Choroid plexus epithelial cell (primary cell): ENCODE measurements at places on chromosomes 3 and 15.

DNA sequence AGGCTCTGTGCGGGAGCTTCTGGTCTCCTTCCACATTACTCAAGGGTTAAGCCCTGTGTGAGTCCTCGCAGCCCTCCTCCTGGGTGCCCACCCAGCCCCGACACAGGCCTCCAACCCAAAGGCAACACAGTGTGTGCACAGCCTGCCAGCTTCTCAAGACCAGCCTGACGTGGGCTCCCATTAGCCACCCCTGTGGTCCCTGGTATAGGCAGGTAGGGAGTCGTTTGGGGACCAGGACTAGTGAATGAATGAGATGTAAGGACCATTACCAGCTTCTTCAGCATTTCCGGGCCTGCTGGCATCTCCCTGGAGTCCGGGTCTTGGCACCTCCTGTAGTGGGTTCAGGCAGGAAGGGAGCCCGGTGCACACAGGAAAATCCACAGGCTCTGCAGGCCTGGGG is 20.2 kb upstream of the PLXNA1 start:
- DNase-seq, result no peak

- DNase-seq, result no peak
Measured at GRCh38 chr3:119898478-119899191, 116.7 kb downstream of the NR1I2 start.

GRCh38 chr3:151434151-151434890 is 26.5 kb downstream of the IGSF10 start:
- peak; percentile 94 for DNase-seq

DNA sequence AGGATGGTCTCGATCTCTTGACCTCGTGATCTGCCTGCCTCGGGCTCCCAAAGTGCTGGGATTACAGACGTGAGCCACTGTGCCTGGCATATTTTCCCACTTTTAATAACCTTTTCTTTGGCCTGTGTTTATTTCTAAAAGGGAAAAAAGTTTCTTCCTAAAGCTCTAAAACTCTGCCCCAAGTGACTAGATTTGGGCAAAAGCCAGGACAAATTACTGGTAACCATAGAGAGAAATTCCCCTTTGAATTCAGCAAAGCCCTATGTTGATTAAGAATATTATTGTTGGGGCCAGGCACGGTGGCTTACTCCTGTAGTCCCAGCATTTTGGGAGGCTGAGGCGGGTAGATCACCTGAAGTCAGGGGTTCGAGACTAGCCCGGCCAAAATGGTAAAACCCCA is 11.5 kb upstream of the TRPM7 start:
- no peak for DNase-seq

DNA sequence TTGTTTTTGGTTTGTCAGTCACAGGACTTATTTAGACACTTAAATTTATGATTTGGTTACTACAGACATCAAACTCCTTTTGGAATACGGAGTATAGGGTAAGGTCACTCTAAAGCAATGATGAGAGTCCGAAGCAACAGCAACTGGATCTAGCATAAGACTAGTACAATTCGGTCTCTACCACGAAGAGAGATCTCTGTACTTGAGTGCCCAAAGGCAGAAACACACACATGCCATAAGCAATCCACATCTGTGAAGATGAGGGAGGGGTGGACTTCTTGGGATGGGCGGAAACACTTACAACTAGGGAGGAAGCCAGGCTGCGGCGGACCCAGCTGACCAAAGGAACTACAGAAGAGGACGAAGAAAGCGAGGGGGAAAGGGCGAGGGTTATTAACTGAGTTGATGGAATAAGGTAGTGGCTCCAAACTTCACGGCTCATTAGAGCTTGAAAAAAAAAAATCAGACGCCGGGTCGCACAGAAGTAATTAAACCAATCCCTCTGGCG is 595 bp downstream of the DPH6 start:
- peak; percentile 75 for DNase-seq

GRCh38 chr3:9007213-9007612 is 43.9 kb upstream of the RAD18 start:
- DNase-seq, result no peak

DNA sequence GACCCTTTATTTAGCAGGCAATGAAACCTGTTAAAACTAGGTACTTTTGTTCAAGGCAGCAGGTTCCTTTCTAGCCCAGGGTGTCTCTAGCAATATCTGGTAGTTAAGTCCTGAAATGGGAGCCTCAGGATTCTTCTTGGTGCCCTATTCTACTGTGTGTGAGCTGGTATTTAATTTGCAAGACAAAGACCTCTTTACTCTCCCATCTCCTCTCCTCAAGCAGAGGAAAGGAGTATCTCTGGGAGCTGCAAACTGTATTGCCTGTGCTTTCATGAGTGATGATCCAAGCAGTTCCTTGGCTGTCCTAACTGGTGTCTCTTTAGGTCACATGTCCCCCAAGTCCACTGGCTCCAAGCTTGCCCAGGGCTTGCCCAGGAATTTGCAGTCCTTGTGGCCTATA is 188.2 kb downstream of the SI start:
- DNase-seq, result no peak

- DNase-seq, result no peak
Measured at GRCh38 chr3:134397755-134398154, 23.5 kb upstream of the AMOTL2 start.

DNA sequence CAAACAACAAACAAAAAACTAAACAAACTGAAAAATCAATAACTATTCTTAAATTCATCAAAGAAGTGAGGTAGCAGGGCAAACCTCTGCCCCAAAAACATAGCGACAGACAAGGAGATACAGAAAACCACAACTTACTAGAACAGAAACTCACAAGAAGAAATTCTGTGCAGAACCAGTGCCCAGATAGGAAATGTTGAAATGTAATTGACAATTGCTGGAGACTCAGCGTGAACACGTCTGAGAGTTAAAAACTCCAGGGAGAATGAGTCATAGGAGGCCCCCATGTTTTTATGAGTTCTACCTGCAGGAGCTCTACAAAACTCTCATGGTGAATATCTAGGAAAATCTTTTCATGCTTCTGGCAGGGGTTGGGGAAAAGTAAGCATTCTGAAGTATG is 95.5 kb upstream of the SETMAR start:
- no peak for DNase-seq

DNA sequence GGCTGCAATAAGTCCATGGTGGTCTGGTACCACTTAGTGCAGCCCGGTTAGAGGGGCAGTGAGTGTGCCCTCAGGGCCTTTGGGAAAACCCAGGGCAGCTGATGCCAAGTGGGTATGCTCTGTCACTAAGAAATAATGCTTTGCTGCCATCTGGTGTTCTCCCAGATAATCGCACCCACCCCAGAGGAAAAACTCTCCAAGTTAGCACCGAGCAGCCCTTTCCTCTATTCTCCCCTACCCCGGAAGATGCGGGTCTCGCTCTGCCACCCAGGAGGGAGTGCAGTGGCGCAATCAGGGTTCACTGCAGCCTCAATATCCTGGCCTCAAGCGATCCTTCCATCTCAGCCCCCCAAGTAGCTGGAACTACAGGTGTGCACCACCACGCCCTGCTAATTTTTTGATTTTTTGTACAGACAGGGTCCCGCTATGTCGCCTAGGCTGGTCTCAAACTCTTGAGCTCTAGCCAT is 21.3 kb upstream of the DAPK2 start:
- DNase-seq, result peak; percentile 67

DNA sequence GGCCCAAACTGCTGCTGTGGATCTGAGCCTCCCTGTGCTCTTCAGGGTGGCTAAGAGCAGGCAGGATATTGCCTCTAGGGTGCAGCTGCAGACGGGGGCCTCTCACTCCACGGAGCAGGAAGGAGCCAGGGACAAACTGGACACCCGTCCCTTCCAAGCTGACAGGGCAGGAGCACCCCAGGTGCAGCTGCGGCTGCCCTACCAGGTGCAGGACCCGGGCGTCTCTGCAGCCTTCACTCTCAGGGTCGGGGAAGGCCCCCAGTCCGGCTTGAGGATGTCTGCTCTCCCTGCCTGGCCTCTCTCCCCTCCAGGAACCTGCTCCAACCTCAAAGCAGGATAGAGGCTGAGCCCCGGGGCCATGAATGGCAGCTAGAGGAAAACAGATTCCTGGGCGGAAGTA is 1554.9 kb upstream of the CADM2 start:
- no peak for DNase-seq

- DNase-seq, result peak; percentile 94
Measured at GRCh38 chr3:71681224-71681668, 44.0 kb downstream of the EIF4E3 start.

DNA sequence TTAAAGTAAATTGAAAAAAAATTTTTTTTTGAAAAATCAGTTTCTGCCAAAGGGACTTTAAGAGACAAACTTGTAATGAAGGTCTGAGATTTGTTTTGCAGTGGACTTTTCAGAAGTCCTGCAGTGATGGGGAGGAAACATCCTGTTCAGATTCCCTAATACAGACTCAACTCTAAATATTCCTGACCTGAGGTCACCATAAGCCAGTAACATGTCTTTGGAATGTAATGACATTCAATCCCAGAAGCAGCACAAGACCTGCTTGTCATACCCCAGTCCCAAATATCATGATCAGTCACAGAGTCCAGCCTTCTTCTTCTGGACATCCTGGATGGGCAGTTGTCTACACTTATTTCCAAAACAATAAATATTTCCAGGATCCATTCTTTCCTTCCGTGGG is 53.6 kb downstream of the TMEM39A start:
- DNase-seq, result no peak

- peak; percentile 30 for DNase-seq
Measured at GRCh38 chr3:173584093-173584837, 186.7 kb downstream of the NLGN1 start.

DNA sequence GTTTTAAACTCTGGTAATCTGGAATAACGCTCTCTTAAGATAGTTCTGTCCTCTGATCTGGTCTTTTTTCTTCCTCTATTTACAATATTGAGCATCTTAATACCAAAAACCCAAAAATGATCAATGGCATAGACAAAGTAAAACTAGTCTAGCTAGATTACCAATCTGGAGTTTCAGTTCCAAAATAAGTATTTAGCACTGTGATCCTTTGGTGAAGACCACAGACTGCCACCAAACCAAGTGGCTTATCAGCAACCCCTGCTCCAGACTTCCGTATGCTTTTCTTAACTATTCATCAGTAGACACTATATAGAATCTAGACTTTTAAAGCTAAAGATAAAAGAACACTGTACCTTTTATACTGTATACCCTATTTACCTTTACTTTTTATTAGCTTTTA is 35.5 kb upstream of the MAN2C1 start:
- no peak for DNase-seq

DNA sequence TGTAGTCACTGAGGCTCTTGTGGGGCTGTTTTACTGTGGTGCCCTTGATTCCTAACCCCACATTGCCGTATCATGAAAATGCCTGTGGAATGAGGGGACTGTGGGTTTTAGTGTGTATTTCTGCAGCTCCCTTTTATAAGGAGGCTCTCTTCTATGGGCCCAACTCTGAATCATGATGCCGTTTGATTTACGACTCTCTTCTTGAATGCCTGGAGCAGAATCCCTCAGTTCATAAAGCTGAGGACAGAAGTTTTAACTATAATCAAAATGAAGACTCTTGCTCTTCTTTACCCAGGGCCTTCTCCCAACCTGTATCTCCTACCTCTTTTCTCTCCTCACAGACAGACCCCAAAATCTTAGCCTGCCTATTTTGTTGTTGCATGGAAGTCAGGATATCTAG is 109.5 kb downstream of the RARB start:
- DNase-seq, result no peak

GRCh38 chr3:141085343-141086070 is 34.4 kb downstream of the SPSB4 start:
- peak; percentile 19 for DNase-seq

DNA sequence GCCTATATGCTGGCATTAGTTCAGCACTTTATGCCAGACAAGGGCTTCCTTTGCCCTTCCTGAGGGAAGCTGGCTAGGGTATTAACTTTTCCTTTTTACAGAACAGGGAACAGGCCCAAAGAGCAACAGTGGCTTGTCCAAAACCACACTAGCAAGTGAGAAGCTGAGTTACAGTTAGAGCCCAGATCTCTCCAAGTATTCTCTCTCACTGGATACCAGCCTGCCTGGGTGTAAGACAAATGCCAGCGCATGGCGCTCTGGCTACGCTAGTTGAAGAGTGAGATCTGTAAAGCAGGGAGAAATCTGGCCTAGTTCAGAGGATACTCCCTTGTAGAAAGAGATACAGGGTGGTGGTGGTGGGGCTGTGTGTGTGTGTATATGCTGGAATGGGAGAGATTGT is 38.4 kb downstream of the RAB11A start:
- no peak for DNase-seq

DNA sequence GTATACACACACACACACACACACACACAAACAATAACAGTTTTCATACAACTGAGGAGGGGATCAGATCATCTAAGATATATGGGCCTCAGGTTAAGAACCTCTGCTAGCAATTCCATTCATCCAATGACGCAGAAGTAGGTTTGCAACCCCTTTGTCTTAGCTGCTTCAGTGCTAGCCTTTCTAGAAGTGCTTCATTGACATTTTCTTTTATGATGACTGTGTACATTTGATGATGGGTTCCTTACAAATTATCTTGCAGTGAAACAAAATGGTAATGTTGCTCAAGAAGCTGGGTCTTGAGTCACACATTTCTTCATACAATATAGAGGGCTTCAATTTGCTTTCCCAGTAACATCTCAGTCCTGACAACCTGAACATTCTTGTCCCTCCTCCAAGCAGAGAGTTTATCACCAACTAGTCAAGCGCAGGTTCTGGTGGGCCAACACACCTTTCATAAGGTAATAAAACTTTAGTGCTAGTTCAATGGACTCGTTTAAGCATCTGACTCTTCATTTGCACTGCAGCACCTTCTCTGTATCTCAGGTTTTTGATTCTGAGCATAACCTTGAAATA is 269.5 kb downstream of the CNTN3 start:
- no peak for DNase-seq
